T-helper 9 cell (primary cell): ENCODE measurements at places on chromosomes 11 and 22.

GRCh38 chr11:109838026-109838425 lies 255.2 kb upstream of the ZC3H12C start:
- DNase-seq = no peak

GRCh38 chr22:40276996-40277823 lies 69.1 kb upstream of the ADSL start:
- no peak for DNase-seq

- DNase-seq = no peak
These were observed 13.0 kb downstream of the GRAP2 start for GRCh38 chr22:39913886-39914285.

- no peak for DNase-seq
These were observed 544.0 kb downstream of the NTM start for GRCh38 chr11:131914361-131914774.

- DNase-seq = no peak
These were observed 517.6 kb upstream of the CCDC179 start for GRCh38 chr11:23377909-23378308.

GRCh38 chr22:18101536-18101935 lies 9.1 kb upstream of the TUBA8 start:
- no peak for DNase-seq

- DNase-seq = no peak
These were observed 46.4 kb upstream of the CD82 start for GRCh38 chr11:44518968-44519550.

DNA sequence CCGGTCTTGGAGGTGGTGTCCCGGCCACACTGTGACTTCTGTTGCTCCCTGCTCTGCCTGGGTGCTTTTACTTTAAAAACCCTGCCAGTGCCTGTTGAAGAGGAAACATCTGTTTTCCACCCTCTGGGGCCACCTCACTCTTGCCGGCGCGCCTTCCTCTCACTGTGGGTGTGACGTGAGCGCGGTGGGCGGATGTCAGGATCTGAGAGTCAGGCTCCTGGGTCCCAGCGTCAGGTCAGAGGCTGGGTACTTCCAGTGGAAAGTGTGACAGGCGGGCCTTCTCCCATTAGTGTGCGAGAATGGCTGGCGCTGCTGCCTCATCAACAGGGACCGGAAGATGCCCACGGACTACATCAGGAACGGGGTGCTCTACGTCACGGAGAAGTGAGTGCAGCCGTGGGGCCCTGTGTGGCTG lies 54.2 kb downstream of the GRAMD4 start:
- peak; percentile 85 for DNase-seq

DNA sequence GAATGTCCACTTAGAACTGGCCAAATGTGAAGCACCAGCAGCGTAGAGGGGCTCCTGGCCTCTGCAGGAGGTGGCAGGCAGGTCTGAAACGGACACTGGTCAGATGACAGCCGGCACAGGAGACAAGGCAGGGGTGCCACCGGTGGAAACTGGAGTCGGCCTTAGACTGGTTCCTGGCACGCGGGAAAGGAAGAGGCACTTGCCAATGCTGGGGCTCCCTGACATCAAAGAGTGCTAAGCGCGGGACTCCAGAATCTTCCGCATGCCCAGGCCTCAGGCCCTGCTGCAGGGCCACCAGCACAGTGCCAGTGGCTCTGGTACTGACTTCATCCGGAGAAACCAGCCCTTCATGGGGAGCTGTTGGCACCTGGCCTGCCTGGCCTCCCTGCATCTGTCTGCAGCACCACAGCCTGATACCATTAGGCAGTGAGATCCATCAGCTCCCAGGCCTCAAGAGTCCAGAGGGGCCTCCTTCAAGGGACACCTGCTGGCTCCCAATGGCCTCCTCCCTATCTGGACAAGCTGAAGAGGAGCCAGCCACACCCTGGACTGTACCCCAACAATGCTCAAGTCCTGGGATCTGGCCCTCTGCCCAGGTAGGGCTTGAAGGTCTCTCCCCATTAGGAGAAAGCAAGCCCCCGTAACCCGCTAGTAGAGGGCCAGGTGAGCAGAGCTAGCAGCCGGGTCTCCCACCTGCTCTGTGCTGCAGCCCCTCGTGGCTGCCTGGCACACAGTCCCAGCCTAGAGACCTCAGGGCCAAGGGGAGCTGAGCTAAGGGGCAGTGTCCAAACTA lies 29.7 kb upstream of the GNB1L start:
- DNase-seq = no peak

DNA sequence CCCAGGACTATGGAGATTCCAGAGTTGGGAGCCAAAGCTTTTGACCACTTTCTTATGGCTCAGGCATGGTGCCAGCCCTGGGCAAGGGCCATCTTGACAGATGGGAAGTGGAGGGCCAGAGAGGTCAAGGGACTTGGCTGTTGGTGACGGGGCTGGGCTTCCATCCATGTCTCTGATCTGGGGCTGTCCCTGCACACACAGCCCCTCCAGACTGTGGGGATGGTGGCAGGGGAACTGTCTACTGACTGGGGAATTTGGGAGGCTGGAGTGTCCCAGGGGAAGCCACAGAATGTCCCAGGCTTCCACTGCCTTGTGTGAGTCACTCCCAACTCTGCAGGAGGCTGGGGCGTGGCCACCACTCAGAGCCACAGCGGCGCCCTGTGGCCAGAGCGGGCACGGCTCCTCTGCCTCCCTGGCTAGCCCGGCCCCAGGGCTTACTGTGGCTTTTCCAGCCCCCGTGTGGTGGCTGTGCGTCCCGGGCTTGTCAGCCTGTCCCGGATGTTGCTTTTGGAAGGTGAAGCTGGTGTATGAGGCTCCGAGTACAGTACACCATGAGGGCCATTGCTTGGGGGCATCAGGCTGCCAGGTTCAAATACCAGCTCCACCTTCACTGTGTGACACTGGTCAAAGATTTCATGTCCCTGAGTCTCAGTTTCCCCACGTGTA lies 19.6 kb downstream of the C22orf23 start:
- DNase-seq = peak; percentile 67

GRCh38 chr11:122861631-122862030 lies 20.9 kb upstream of the JHY start:
- no peak for DNase-seq

DNA sequence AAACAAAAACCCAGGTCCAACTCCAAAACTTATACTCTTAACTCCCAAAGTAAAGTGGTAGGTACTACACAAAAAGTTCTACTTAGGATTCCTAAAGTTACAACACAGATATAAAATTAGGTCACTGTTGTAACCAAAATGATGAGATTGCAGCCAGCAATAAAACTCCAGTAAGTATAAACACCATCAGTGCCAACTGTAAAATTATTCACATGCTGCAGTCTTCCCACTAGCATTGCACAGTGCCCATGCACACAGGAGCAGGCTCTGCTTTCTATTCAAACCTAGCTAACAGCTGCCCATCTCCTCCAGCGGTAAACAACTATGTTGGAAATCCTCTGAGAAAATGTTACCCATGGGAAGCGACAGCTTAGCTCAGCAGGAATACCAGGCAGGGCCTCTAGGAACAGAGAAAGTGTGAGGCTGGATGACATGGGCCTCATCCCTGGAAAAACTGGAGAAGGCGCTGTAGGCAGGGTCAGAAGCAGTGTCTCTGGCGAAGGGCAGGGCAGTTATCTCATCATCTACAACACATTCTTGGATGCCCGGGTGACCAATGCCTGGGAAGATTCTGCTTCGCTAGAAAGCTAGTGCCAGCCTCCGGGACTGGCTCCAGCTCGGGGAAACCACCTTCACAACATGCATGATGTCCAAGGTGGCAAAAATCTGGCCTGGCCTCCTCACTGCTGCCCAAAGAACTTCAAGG lies 9.1 kb downstream of the CPT1A start:
- DNase-seq = no peak
